ENCODE measurements at places on chromosomes 7 and 10. TPM values are rescaled to one million over a fixed set of nuclear protein-coding genes. Genes with fewer than 3 reads are reported as not detected.
A peak's percentile ranks its signal among the peaks of the same experiment; 100 is the strongest.

DNA sequence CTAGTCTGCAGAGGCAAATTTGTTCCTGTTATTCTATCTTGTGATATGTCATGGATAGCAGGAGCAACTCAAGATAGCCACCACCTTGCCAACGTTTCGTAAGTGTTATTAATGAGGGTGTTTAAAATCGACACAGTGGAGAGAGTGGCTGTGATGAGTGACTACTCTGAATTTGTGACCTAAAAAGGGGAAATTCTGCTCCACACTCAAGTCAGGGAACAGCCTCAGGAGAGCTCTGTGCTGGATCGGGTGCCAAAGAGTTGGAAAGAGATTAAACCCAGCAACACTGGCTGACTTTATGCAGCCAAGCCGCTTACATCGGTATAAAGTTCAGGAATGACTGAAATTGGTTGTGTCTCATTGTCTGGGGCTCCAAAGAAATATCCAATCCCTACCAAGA lies 9.5 kb downstream of the TACC2 start:
- no peaks in the 10 kb centered on the region for H3K27me3 ChIP-seq
- no peaks in the 10 kb centered on the region for H3K4me1 ChIP-seq
- DNase-seq, result no peak
- H3K27ac ChIP-seq, result no peak overlapping the region
- H3K4me3 ChIP-seq, result no peak overlapping the region

DNA sequence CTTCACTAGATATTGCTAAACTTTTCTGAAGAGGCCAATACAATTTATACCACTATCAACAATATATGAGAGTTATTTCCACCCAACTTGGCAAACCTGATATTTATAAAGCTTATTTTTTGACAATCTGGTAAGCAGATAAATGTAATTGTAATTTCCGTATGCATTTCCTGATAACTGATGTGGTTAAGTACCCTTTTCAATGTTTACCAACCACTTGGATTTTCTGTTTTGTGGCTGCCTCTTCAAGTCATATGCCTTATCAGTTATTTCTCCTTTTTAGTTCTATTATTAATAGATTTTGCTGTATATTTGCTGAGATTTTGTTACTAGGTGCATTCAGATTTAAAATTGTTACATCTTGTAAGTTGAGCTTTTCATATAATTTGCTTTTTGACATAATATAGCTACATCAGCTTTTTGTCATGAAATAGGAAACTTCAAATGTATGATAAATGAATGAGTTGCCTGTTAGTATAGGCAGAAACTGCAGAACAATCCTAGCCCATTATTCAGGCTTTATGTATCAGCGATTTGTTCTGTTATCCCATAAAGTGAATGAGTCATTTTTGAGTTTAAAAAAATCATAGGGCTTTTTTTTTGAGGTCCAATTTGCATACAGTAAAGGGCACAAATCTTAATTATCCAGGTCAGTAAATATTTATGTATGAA lies 11.5 kb downstream of the SGPL1 start:
- H3K36me3 ChIP-seq, result no peaks in the 10 kb centered on the region
- no peak overlapping the region for H3K27ac ChIP-seq
- H3K4me3 ChIP-seq, result no peak overlapping the region
- no peaks in the 10 kb centered on the region for H3K4me1 ChIP-seq
- no peaks in the 10 kb centered on the region for H3K27me3 ChIP-seq

- no peak overlapping the region for H3K4me3 ChIP-seq
- no peaks in the 10 kb centered on the region for H3K4me1 ChIP-seq
- no peaks in the 10 kb centered on the region for H3K27me3 ChIP-seq
Measured at GRCh38 chr10:132294561-132295318, 13.0 kb downstream of the STK32C start.

DNA sequence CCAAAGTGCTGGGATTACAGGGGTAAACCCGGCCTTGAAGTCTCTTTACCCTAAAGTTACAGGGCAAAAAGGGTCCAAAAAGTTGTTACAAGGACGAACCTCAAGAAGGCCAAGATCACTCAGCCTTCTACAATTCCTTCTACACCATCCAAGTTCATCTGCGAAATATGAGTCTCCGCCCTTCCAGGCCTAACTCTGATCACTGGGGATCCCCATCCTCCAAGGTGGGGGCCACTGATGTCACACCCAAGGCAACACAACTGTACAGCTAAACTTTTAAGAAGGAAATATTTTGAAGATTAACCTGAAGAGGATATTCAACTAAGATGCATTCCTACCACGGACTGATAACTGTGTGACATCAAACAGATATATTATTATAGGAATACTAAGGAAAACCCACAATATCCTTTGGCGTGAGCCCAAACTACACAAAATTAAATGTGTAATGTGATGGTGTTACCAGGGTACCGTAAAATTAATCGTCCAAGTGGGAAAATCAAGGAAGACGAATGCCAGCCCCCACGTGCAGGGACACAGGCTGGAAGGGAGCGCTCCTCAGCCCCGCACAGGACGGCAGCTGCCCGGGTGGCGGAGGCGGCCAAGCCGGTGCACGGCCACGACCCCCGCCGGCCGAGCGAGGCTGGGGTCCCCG lies 1.0 kb downstream of the PAXIP1 start:
- no peaks in the 10 kb centered on the region for H3K36me3 ChIP-seq
- H3K27me3 ChIP-seq, result no peaks in the 10 kb centered on the region

- no peak overlapping the region for H3K27ac ChIP-seq
- H3K36me3 ChIP-seq, result no peaks in the 10 kb centered on the region
Measured at GRCh38 chr10:133458710-133459453, 5.1 kb downstream of the SCART1 start.

- no peaks in the 10 kb centered on the region for H3K36me3 ChIP-seq
- no peak overlapping the region for H3K27ac ChIP-seq
- no peak overlapping the region for H3K4me3 ChIP-seq
- H3K27me3 ChIP-seq, result no peaks in the 10 kb centered on the region
- no peak for DNase-seq
- peaks cover 4% of the 10 kb centered on the region for H3K4me1 ChIP-seq
Measured at GRCh38 chr10:93417266-93417665, 64.9 kb downstream of the MYOF start.

- DNase-seq, result no peak
- H3K4me1 ChIP-seq, result no peaks in the 10 kb centered on the region
- H3K36me3 ChIP-seq, result no peaks in the 10 kb centered on the region
- no peaks in the 10 kb centered on the region for H3K27me3 ChIP-seq
- H3K4me3 ChIP-seq, result no peak overlapping the region
Measured at GRCh38 chr7:38282081-38282480, 8.6 kb upstream of the TARP start.

GRCh38 chr7:36904802-36905201 lies 180.5 kb upstream of the AOAH start:
- H3K36me3 ChIP-seq, result no peaks in the 10 kb centered on the region
- H3K27me3 ChIP-seq, result no peaks in the 10 kb centered on the region
- H3K27ac ChIP-seq, result no peak overlapping the region

DNA sequence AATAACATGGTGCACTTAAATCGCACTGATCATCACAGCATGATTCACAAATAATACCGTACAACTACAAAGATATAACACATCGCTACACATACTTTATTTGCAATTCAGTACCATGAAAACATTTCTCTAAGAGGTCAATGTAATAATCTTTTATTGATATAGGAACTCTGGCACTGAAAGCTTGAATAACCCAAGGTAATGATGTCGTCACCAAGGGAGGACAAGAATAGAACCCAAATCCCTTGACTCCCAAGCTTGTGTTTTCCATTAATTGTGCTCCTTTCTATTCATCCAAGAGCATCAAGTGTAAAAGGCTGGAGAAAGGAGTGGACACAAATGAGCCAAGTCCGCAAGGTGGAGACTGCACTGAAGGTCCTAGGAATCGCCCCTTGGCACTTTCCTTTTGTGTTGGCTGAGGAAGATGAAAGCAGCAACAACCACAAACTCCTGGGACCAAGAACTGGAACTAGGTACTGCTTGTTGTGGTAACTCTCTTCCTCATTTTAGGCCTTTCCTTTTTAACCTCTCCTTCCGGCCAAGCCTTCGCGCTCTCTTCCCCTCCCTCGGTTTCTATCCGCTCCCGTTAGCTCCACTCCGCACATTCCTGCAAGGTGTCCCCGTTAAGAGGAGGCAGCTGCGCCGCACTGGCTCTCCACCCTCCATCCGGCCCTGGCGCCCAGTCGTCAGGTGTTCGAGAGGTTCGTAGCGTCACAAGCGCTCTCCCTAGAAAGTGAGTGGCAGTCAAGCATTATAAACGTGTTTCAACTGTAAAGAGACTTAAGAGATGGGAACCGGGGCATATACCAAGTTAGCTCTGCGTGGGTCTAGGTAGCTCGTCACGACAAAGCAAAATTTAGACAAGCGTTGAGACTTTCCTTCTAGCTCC lies 1.0 kb upstream of the CBLL1 start:
- H3K27ac ChIP-seq, result peak overlapping the region; percentile 96
- H3K4me1 ChIP-seq, result peaks cover 7% of the 10 kb centered on the region
- peak overlapping the region; percentile 95 for H3K4me3 ChIP-seq

The AIMP2 gene
- 16.1 TPM for total RNA-seq

The MAGI2 gene
- 18.6 TPM for total RNA-seq

Measured in ovary (tissue), 10 donors.